Stimulated activated CD4-positive, alpha-beta T cell treated with anti-CD3 and anti-CD28 coated beads, Interleukin-12 subunit alpha, Interleukin-12 subunit beta, amount 100 ng/mL, for 4 hours (primary cell): ENCODE measurements at places on chromosomes 11 and 22.

DNA sequence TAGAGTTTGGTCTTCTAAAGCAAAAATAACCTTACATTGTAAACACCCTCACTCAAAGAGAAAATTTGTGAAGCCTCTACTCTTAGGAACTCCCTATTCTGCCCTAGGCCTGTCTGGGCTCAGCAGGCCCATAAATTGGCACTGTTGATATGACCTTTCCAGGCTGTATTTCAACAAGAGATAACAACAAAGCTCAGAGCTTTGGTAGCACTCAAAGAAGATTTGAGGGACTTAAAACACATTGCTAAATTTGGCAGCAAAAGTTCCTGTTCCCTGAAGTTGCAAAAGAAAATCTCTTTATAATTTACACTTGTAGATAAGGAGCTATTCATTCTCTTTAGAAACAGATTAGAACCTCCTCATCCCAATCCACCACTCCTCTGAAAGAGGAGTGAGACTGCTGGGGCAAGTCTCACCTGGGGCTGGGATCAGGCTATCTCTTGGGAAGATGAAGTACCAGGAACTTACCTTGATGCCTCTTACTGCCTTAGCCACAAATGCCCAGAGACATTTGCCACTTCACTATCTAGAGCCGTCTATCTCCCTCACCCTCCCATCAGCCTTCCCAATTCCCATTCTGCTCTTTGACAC, 110.4 kb upstream of the AKIP1 start:
- DNase-seq: no peak

DNA sequence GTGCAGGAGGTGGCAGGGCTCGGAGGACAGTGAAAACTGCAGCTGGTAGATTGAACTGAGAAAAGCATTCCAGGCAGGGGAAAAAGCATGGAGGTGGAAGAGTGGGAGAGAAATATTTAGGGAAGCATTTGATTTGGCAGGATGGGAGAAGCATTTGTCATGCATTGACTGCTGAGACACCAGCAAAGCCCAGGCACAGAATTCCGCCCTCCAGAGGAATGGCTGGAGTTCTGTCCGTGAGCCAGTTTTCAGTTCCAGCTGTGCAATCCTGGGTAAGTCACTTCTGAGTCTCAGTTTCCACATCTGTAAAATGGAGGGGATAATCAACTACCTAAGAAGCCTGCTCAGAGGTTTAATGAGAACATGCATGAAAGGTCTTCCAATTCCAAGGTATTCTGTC, 4.3 kb upstream of the TSKU start:
- no peak for DNase-seq

GRCh38 chr22:46073683-46074504, 76.4 kb upstream of the PPARA start:
- DNase-seq: no peak

DNA sequence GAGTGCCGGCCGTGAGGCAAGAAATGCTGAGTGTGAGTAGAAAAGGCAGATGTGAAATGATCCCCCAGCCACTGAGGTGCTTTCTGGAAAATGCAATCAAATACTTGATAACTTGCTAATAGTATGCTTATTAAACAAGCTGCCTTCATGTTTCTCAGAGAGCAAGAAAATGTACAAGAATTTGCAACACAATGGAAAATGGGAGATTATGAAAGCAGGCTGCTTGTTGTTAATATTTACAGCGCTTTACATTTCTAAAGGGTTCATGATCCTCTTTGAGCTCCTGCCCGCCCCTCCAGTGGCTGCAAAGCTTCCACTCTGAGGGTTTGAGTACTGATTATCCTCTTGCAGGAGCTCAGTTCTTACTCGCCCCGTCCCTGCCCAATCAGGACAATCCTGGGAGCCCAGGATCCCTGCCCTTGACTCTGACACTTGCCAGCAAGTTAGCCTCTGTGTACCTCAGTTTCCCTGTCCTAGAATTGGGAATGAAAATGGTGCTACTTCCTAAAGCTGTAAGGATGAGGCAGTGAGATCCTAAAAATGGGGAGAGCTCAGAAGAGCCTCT, 645.1 kb downstream of the TBC1D22A start:
- no peak for DNase-seq

- DNase-seq: no peak
These were observed 40.1 kb upstream of the FLI1 start for GRCh38 chr11:128653801-128654231.

DNA sequence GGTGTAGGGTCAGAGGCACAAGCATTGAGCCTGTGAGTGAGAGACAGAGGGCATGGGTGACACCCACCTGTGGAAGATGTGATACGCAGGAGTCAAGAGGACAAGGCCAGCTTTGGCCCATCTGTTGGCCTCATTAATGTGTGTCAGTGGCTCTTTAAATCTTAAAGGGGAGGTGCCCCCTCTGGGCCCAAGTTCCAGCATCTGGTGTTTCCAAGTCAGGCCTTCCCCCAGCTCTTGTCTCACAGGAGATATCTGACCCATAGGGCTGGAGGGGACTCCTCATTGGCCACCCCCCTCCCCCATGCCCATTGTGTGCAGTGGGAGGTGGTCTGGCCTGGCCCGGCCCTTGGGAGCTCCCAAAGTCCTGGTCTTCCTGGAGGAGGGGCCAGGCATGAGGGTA, 8.9 kb downstream of the KCNK7 start:
- DNase-seq: no peak

DNA sequence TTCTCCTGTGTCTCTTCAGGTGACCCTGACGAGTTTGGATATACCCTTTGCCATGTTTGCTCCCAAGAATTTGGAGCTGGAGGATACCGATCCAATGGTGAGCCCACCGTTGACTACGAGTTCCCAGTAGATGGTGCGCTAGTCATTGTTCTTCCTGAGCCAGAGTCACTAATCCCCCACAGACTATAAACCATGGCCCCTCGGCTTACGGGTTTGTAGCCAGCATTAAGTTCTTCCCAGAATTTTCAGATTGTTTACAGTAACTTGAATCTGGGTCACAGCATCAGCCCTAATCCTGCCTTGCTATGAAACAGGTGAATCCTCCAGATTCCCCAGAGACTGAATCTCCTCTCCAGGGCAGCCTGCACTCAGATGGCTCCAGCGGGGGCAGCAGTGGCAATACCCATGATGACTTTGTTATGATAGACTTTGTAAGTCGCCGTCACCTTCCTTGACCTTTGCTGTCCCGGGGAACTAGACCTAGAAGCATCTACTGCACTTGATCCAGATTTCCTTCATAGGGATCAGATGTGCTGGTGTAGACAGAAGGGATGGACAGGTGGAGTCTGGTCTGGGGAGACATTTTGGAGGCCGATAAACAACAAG, 31.8 kb downstream of the ARHGAP1 start:
- no peak for DNase-seq

DNA sequence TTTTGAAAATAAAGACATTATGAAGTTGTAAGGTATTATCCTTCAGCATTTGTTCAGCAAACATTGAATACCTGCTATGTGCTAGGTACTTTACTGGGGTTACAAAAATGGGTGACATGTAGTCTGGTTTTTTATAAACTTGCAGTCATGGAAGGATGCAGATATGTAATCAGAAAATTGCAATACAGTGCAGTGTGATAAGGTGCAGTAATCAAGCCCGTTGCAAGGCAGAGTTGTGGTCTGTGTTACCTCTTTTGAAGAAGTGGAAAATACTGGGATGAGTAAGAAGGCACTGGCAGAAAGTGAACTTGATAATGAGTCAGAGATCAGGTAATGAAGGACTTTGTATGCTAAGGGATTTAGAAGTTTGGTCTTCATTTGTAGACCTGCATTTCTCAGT, 8.1 kb downstream of the FBXO7 start:
- DNase-seq: no peak

DNA sequence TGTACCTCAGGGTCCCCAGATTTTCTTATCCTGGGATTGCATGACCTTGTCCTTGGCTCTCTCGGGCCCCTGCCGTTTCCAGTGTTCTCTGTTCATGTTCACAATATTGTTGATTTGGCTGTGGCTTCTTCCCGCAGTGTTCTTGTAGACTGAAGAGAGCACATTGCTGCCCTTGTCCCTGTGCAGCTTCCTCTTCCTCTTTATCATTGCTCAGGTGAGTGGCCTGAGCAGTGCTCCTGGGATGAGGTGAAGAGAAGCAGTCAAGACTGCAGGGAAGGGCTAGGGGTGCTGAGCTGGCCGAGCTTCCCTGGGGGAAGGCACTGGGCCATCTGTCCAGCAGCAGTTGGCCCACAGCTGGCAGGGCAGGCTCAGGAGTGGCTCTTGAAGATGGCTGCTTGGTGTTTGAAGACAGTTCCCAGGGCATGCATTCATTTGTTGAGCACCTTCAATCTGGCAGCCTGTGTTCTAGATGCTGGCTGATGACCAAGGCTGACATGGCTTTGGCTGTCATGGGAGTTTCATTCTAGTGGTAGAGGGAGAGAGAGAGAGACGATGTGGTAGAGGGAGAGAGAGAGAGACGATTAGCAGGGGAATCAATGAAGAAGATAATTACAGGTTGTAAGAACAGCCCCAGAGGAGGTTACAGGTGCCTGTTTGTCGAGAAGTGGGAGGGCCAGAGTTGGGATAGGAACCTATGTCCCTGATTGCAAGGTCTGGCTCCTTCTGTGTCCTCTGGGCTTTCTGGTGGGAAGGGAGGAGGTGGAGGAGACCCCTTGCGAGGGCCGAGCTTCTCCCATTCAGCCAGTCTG, 17.4 kb downstream of the BMAL1 start:
- no peak for DNase-seq

GRCh38 chr11:46711303-46711702, 7.7 kb upstream of the F2 start:
- DNase-seq: no peak

- no peak for DNase-seq
These were observed 223.1 kb upstream of the B3GAT1 start for GRCh38 chr11:134634897-134635831.

- DNase-seq: no peak
These were observed 629 bp downstream of the ATP5MG start for GRCh38 chr11:118401880-118402590.

GRCh38 chr11:28528217-28528616, 420.0 kb downstream of the METTL15 start:
- DNase-seq: no peak

- no peak for DNase-seq
These were observed 51.5 kb upstream of the GAL start for GRCh38 chr11:68632802-68633201.

DNA sequence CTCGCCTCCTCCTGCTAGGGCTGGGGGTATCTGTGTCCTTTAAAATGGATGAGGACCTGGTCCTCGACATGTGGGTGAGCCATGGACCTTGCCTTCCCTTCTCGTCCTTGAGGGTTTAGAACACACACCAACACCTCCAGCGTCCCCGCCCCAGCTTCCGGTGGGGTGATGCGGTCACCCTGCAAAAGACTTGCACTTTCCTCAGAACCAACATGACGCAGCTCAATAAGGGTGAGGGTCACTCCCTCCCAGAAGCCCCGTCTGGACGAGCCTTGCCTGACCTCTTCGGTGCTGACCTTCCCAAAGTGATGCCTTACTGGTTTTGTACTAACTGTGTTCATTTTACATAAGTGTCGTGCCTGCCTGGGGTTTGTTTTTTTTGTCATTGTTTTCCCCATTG, 41.0 kb downstream of the DBX1 start:
- DNase-seq: no peak

- no peak for DNase-seq
These were observed 653 bp downstream of the IL18BP start for GRCh38 chr11:71999362-71999761.

DNA sequence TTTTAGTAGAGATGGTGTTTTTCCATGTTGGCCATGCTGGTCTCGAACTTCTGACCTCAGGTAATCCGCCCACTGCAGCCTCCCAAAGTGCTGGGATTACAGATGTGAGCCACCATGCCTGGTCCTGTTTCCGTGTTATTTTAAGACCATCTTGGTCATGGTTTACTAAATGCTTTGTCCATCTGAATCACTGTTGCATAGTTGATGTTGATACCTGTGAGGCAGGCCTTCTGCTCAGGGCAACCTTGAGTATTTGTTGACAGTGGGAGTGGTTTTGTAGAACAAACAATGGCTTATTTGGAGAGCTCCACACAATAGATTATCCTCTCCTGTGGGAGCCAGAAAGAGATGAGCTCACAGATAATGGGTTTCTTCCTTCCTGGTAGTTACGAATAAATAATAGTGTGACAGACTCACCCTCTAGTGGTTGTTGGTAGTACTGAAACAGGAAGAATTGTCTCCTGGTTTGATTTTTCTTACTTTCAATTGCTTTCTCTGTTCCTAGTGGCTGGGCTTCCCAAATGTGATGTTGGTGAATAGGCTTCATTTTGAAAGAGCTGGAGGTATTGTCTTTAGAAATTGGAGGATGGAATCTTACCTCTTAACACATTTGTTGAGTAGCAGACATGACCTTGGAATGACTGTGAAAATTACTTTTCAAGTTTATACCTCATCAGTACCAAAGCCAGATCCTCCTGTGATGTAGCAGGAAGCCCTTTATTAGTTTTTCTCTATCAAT, 39.0 kb downstream of the CTNND1 start:
- DNase-seq: no peak

GRCh38 chr22:40547729-40548143, 88.8 kb downstream of the MRTFA start:
- DNase-seq: no peak

- DNase-seq: no peak
These were observed 73.2 kb downstream of the DBX1 start for GRCh38 chr11:20087118-20087521.

- DNase-seq: no peak
These were observed 5.2 kb downstream of the TRIM29 start for GRCh38 chr11:120132645-120133185.

DNA sequence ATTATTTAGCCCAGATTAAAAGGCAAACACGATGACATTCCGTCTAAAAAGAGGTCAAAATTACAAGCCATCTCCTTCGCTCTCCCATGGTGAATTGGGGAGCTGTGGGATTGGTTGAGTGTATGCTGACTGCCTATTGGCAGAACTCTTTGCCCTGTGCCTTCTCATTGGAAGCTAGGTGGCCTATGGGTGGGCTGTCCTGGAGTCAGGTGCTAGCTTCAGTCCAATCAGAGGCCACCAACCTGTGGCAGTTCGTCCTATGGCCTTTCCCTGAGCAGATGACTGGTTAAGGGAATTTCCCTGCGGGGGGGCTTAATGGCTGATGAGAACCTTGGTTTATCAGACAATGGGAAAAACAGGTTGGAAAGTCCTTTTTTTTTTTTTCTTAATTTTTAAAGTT, 3.2 kb upstream of the MTMR3 start:
- no peak for DNase-seq

GRCh38 chr11:64856382-64857227, 12.2 kb upstream of the CDC42BPG start:
- no peak for DNase-seq

DNA sequence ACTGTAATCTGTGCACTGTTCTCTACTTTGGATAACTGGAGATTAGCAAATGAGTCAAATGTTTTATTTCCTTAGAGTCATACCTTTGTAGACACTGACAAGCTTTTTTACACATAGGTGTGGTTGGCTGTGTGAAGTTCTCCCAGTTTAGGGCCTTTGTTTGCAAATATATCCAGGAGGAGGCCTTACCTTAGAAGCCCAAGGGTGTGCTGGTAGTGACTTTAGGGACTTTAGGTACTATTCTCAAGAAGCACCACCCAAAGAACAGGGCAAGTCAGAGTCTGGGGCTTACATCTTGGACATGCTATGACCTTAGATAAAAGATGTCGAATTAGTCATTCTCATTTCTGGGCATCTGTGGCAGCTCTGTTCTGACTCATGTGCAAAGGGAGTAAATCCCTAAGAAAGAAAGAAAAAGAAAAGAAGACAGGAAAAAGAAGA, 4.8 kb upstream of the FAR1 start:
- DNase-seq: no peak
